Esophagus squamous epithelium (tissue), 5 donors: ENCODE measurements at places on chromosomes 2 and 18. TPM values are rescaled to one million over a fixed set of nuclear protein-coding genes. Genes with fewer than 3 reads are reported as not detected.
A peak's percentile ranks its signal among the peaks of the same experiment; 100 is the strongest.

GRCh38 chr18:58544179-58544578 lies 84.7 kb downstream of the ALPK2 start:
- H3K27ac ChIP-seq: no peak overlapping the region
- peaks cover 11% of the 10 kb centered on the region for H3K4me1 ChIP-seq
- no peaks in the 10 kb centered on the region for H3K27me3 ChIP-seq
- no peak overlapping the region for H3K4me3 ChIP-seq
- DNase-seq: no peak

DNA sequence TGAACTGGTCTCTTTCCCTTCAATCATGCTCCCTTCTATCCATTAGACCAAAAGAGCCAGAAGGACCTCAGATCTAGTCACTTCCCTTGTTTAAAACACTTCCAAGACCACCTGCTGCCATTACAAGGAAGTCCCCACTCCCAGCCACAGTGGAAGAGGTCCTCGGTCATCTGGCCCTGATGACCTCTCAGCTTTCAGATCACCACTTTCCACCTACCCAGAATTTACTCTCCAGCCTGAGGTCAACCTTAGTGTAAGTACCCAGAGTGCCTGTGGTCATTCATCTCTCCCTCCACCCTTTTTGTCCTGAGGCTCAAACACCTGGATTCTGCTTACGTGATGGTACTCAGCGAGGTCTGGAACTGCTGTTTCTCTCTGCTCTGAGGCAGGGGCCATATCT lies 67.1 kb downstream of the MARCO start:
- DNase-seq: no peak
- no peaks in the 10 kb centered on the region for H3K4me1 ChIP-seq
- no peaks in the 10 kb centered on the region for H3K27me3 ChIP-seq
- no peak overlapping the region for H3K4me3 ChIP-seq
- H3K36me3 ChIP-seq: no peaks in the 10 kb centered on the region
- H3K27ac ChIP-seq: no peak overlapping the region

DNA sequence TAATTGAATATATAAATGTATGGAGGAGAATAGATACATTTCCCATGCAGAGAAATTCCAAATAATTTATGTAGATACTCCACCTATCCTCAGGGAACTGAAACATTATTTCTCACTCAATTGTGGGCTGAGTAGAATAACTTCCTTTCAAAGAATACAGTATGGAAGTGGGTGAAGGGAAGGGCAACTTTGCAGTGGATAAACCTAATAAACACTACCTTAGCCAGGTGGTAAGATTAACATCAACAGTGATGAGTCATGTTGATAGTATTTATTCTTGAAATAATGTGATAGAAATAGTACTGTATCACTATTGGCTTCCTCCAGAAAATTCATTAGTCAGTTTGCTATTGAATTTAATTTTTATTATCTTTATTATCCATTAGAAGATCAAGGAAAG lies 716.4 kb upstream of the CHAC2 start:
- H3K27me3 ChIP-seq: no peaks in the 10 kb centered on the region
- no peak for DNase-seq
- no peak overlapping the region for H3K27ac ChIP-seq
- H3K4me3 ChIP-seq: no peak overlapping the region
- no peaks in the 10 kb centered on the region for H3K4me1 ChIP-seq

DNA sequence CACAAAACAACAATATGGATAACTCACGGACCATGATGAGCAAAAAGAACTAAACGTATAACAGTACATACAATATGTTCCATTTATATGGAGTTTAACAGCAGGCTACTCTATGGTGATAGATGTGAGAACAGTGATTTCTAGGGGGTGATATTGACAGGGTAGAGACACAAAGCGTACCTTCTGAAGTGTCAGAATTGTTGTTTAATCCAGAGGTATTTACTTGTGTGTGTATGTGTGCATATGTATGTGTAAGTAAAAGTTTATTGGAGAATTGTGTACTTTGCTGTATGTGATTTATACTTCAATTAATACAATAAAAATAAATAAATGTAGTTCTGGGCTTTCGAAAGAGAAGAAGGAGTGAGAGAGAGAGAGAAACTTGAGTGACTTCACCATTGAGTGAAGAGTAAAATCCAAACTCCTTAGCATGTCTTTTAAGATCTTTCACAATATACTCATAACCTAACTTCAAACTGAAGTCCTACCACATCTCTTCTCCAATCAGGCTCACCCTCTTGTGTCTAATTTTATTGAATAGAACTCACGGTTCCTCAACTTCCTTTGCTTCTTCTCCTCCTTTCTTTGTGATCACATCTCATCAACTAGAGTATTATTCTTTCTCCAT lies 126.0 kb upstream of the KLF7 start:
- no peak overlapping the region for H3K4me3 ChIP-seq
- DNase-seq: no peak
- H3K36me3 ChIP-seq: no peaks in the 10 kb centered on the region
- H3K27ac ChIP-seq: no peak overlapping the region
- no peaks in the 10 kb centered on the region for H3K27me3 ChIP-seq

DNA sequence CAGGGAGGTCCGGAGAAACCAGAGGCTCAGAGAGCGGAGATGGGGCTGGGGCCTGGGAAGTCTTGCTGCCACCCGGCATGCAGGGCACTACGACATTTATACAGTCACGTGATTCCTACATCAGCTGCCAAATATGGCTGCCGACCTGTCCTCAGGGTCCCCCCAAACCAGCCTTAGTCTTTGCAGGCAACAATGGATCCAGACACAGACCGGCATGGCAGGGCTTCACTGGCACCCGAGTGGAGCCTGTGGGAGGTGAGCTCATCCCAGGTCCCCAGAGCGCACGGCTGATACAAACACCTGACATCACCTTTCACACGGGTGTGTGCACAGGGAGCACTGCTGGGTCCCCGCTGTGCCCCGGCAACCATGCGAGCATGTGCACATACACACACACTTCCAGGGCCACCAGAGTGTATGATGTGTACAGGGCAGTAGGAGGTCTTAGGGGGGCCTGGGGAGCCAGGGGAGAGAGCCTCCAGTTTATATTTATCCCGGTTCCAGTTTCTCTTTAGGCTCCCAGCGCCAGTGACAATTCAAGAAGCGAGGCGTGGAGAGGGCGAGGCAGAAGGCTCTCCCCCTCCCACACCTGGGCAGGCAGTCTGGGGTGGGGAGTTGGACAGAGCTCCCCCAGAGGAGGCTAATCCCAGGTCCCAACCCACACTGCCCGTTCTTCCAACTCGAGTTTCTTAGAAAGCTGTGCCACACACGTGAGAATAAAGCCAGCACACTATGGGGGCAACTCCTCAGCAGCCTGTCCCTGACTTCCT lies 2.7 kb downstream of the SEMA4C start:
- peak overlapping the region; percentile 92 for H3K4me3 ChIP-seq
- no peak for DNase-seq
- H3K27me3 ChIP-seq: no peaks in the 10 kb centered on the region

GRCh38 chr2:121147766-121148165 lies 137.2 kb downstream of the TFCP2L1 start:
- no peak for DNase-seq
- H3K4me1 ChIP-seq: peaks cover 11% of the 10 kb centered on the region
- no peaks in the 10 kb centered on the region for H3K27me3 ChIP-seq
- no peak overlapping the region for H3K4me3 ChIP-seq
- no peaks in the 10 kb centered on the region for H3K36me3 ChIP-seq

GRCh38 chr2:10402653-10403215 lies 45.4 kb downstream of the ODC1 start:
- peaks cover 50% of the 10 kb centered on the region for H3K4me1 ChIP-seq
- no peak overlapping the region for H3K27ac ChIP-seq
- H3K27me3 ChIP-seq: no peaks in the 10 kb centered on the region
- H3K4me3 ChIP-seq: no peak overlapping the region
- no peaks in the 10 kb centered on the region for H3K36me3 ChIP-seq
- no peak for DNase-seq

DNA sequence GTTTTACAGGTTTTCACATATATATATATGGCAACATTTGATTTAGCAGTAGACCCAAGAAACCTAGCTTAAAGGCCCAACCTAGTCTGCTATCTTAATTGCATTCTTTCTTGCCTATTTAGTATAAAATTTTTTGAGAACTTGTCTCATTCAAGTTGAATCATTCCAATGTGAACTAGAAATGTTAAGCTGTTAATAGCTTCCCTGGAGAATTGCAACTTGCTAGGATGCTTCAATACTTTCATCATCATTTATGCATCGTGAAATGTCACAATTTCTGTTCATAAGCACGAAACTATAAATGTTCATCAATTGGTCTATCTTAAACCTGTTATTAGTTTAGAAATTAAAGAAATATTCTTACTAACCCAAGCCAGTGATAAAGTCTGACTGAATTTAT lies 217.6 kb downstream of the BABAM2 start:
- H3K4me1 ChIP-seq: no peaks in the 10 kb centered on the region
- H3K4me3 ChIP-seq: no peak overlapping the region
- no peaks in the 10 kb centered on the region for H3K36me3 ChIP-seq
- H3K27me3 ChIP-seq: no peaks in the 10 kb centered on the region
- H3K27ac ChIP-seq: no peak overlapping the region

DNA sequence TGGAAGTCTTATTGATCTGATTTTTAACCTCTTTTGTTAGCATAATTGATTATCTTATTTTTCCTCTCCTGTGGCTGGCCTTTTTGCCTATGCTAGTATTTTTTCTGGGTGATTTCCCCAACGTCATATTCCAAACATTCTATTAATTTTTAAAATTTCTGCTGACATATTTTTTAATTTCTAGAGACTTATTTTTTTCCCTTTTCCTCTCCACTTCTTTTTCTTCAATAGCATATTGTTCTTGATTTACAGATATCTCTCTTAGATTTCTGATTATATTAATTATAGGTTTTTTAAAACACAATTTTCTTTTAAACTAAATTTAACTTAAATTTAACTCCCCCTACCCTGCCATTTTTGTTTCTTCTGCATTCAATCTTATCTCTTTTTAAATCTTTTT lies 47.2 kb upstream of the NR4A2 start:
- no peaks in the 10 kb centered on the region for H3K4me1 ChIP-seq
- H3K4me3 ChIP-seq: no peak overlapping the region
- no peaks in the 10 kb centered on the region for H3K27me3 ChIP-seq
- H3K27ac ChIP-seq: no peak overlapping the region

GRCh38 chr2:47264143-47264542 lies 109.0 kb upstream of the STPG4 start:
- no peak overlapping the region for H3K27ac ChIP-seq
- no peaks in the 10 kb centered on the region for H3K27me3 ChIP-seq
- peaks cover under 1% of the 10 kb centered on the region for H3K4me1 ChIP-seq

DNA sequence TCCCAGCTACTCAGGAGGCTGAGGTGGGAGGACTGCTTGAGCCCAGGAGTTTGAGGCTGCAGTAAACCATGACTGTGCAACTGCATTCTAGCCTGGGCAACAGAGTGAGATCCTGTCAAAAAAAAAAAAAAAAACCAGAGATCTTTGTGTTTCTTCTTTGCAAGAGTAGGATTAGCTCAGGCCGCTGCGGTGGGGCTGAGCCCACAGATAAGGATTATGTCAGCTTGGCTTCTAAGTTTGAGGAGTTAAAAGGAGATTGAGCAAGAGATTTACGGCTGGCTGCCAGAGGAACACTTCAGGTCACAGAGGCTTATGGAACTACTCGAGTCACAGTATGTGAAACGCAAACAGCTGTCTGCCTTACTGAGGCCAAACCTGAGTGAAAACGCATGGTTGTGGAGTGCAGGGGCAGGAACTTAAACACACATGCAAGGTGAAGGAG lies 146.7 kb upstream of the L3MBTL4 start:
- H3K36me3 ChIP-seq: no peaks in the 10 kb centered on the region
- H3K4me3 ChIP-seq: no peak overlapping the region
- H3K4me1 ChIP-seq: peaks cover 8% of the 10 kb centered on the region
- peaks cover 13% of the 10 kb centered on the region for H3K27me3 ChIP-seq
- DNase-seq: no peak

DNA sequence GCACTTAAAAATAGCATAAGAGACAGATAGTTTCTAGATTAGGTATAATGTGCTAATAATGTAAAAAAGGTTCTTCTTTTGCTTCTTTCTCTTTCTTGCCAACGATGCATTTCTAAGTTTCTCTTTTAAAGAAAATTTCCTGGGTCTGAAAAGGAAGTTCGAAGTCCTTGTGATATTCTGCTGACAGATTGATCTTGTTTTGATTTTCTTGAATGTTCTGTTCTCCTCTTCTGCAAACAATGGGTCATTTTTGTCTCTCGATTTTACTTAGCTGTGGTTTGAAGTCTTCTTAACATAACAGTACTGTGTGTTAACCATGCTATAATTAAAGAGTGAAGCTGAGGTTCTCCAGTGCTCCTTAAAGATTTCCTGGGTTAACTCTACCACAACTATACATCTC lies 61.1 kb upstream of the ACYP2 start:
- no peak overlapping the region for H3K4me3 ChIP-seq
- no peak for DNase-seq
- no peak overlapping the region for H3K27ac ChIP-seq

DNA sequence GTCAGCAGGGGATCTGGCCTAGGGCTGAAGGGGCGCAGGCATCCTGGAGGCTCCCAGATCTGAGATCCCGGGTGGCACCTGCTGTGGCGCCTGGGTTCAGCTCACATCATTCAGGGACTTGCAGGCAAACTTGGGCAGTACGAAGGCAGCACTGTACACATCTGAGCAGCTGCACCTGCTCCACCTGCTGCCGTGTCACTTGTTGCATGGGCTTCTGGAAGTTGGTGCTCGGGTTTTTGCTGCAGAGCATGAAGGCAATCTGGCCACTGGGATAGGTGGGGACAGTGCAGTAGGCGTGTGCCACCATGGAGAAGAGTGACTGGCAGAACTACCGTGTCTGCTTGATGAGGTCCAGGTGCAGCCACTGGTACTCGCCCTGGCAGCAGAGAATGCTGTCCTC lies 48.6 kb downstream of the UGGT1 start:
- peaks cover 37% of the 10 kb centered on the region for H3K36me3 ChIP-seq
- no peaks in the 10 kb centered on the region for H3K4me1 ChIP-seq
- no peak overlapping the region for H3K27ac ChIP-seq
- no peak overlapping the region for H3K4me3 ChIP-seq

GRCh38 chr18:48797841-48798255 lies 152.9 kb downstream of the SMAD7 start:
- no peaks in the 10 kb centered on the region for H3K27me3 ChIP-seq
- H3K36me3 ChIP-seq: peaks cover 31% of the 10 kb centered on the region
- H3K4me1 ChIP-seq: no peaks in the 10 kb centered on the region
- H3K27ac ChIP-seq: peak overlapping the region; percentile 3

The DGKD gene
- 4.7 TPM for total RNA-seq

The DSG4 gene
- total RNA-seq: not detected

The GRB14 gene
- total RNA-seq: 1.2 TPM

The LRRC30 gene
- not detected for total RNA-seq

The PTPN2 gene
- total RNA-seq: 31.8 TPM

The MAP4K4 gene
- 121 TPM for total RNA-seq

The TUBA3D gene
- not detected for total RNA-seq

The C2orf66 gene
- total RNA-seq: not detected

The GKN1 gene
- total RNA-seq: not detected

The ANKRD36B gene
- total RNA-seq: 10.2 TPM
